T-helper 2 cell (primary cell): ENCODE measurements at places on chromosomes 4 and X.

DNA sequence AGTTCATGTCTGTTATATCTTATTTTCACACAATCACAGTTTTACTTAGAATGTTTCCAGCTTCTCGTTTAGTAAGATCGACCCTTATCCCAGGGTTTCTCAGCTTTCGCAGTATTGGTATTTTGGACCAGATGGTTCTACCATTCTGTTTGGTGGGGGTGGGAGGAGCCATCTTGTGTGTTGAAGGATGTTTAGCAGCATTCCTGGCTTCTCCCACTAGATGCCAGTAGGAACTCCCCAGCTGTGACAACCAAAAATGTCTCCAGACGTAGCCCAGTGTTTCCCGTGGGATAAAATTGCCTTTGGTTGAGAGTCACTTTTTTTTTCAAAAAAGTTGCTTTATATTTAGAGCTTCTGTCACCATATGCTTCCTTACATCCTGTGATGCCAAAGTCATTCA is 90.9 kb upstream of the TLR2 start:
- DNase-seq, result no peak

- no peak for DNase-seq
These were observed 53.8 kb downstream of the VSIG4 start for GRCh38 chrX:65985922-65986588.

DNA sequence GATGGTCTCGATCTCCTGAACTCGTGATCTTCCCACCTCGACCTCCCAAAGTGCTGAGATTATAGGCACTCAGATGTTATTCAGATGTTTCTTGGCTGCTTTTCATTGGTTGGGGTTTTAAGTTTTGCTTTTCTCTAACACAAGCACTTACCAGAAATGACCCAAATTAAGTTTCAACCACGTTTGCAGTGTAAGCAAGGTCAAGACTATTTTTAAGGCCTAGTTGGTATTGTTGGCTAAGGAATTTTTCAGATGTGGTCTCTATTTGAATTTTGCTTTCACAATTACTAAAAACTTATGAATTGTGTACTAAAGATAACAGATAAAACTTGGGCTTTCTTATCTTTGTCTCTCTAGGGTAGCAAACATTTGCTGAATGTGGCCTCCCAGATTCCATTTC is 1756.9 kb upstream of the TENM3 start:
- no peak for DNase-seq

DNA sequence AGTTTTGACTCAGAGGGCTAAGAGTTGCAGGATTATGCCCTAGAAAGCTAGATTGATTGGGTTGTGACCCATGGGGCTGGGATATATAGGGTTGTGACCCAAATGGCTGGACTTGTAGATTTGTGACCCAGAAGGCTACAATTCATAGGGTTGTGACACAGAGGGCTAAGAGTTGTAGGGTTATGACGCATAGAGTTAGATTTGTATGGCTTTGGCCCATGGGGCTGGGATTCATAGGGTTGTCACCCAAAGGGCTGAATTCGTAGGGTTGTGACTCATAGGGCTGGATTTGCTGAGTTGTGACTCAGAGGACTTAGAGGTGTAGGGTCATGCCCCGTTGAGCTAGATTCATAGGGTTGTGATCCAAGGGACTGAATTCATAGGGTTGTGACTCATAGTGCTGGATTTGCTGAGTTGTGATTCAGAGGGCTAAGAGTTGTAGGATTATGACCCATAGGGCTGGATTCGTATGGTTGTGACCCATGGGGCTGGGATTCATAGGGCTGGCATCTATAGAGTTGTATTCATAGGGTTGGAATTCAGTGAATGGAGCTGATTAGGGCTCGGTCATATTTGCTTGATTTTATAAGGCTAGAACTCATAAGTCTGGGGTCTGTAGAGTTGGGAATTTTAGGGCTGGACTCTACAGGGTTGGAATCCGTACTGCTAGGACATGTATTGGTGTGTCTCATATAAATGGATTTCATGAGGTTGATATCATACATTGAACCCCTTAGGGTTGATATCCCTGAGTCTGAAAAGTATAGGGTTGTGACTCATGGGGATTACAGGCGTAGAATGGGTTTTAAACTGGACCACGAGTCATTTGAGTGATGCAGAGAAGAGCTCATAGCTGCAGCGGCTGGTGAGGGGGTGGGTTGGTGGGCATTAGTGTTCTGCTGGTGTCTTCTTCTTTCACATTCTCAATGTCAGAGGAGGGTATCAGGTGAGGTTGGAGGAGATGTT is 125.7 kb downstream of the CRLF2 start:
- DNase-seq, result no peak

DNA sequence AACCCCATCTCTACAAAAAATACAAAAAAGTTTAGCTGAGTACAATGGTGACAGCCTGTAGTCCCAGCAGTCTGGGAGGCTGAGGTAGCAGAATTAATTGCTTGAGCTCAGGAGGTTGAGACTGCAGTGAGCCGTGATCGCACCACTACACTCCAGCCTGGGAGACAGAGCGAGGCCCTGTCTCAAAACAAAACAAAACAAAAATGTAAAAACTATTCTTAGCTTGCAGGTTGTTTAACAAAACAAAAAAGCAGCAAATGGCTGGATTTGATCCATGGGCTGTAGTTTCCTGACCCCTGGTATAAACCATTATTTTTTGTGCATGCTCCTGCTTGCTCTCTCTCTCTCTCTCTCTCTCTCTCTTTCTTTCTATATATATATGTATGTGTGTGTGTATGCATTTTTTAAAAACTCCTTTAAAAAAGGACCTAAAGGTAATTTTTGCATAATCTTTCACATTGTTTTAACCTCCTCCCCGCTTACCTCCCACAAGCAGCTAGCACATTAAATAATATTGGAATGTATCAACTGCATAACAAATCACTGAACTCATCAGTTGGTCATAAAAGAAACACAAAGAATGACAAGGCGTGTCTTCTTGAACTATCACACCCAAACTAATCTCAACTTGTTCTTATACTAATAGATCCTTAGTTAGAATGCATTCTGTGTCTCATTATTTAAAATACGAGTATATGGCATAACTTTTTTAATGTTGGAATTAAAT is 4.8 kb downstream of the AREG start:
- DNase-seq, result no peak

GRCh38 chr4:37650481-37650880 is 35.7 kb downstream of the RELL1 start:
- DNase-seq, result no peak

GRCh38 chrX:30948626-30949025 is 59.6 kb upstream of the TAB3 start:
- DNase-seq, result no peak

GRCh38 chr4:62208921-62209320 is 1008.8 kb downstream of the ADGRL3 start:
- no peak for DNase-seq

GRCh38 chrX:148958901-148959300 is 458.5 kb downstream of the AFF2 start:
- DNase-seq, result no peak

DNA sequence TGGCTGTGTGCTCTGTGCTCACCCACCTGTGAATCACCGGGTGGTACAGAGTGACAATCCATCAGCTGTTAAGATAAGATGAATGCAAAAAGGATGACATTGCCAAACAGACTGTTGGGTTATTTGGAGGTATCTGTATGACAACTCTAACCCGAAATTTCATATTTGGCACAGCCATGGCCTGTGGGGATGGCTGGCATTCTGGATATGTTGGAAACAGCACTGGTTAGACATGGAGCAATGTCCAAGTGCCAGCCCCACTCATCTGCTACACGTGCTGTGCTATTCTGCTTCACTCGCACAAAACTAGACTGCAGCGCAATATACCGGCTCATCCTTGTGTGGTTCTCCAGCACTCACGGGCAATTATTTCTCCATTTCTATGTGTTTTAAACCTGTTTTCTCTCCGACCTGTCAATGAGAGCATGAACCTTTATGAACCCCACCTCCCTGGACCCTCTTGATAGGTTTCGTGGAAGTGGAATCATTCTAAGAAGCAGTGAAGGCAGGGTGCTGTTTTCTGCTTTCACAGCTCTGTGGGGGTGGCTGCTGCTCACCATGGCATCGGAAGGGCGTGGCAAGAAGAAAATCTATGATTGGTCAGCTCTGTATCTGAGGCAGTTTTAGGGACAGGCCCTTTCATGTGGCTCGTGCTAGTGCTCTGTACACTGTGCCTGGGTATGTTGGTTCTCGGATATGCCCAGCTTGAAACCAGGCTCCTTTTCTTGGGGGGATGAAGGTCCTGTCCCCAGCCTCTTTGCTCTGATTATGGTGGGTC is 94.9 kb downstream of the ENPP6 start:
- no peak for DNase-seq

DNA sequence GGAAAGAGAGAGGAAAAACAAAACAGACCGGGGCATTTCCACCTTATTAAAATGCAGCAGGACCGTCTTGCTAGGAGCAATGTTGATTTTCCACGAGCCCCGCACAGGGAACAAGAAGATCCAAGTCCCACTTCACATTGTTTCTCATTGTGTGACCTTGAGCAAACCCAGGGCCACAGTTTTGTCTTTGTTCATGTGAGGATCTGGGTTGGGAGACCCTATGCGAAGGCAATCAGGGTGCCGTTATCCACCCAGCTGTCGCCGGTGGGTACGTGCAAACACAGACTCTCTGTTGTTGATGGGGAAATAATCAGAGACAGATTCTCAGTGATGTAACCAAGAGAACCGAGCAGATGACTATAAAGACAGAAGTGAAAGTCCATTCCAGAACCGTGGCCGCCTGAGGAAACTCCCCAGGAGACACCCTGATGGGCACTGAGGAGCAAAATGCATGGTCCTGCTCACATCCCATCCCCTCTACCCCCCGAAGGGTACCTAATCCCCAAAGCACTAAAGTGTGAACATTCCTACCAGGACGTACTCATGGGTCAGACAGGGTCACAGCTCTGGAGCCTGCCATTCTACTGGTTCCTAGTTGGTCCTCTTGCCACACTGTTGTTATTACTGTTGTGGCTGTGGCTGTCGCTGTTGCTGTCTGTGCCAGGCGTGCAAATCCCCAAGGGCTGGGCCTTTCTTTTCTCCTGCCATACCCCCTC is 102.7 kb upstream of the RBPJ start:
- no peak for DNase-seq

DNA sequence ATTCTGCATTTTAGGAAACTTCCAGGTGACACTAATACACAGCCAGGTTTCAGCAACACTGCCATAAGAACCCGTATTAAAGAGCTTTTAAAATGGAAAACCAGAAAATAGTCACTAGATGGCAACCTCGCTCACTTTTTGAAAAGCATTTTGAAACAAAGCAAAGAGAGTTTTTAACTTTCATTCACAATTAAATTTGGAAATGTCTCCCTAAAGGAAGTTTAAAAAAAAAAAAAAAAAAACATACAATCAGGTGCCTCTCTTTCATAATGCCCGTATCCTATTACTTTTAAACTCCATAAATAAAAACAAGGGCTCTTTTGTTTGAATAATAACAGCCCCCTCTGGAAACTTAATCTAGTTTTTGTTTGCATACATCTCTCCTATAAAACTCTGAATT is 20.3 kb downstream of the MEPE start:
- no peak for DNase-seq
